ENCODE measurements at places on chromosomes 5 and 9.

GRCh38 chr5:11477786-11478185 lies 426.5 kb downstream of the CTNND2 start:
- DNase-seq = no peak

DNA sequence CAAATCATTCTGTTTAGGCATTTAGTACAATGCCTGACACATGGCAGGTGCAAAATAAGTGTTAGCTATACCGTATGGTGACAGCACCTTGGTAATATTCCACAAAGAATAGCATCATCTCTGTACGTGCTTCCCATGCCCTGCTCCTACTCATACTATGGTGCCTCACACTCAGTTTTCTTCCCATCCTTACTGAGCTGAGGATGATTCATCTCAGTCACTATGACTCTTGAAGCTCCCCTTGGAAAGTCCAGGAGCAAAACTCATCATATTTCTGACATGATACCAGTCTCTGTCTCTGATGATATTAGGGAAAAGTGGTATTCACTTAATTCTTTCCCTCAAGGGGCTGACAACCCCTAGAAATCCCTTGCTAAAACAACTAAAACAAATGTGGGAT lies 423.3 kb downstream of the EFNA5 start:
- no peak for DNase-seq

DNA sequence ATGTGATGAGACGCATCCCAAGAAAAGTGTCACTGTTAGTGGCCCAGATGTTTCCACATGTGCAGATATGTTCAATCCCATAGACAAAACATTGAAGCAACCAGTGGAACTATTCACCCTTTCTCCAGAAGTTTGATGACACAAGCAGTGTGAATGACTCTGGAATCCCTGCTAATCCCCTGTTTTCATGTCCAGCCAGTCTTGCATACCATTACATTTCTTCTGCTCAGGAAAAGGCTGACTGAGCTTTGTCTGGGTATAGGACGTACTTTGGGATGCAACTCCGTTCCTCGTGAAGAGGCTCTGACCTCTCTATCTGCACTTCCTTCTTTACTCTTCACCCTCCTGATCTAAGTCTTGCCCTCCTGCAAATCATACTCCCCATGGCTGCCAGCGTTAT lies 172.4 kb downstream of the NTRK2 start:
- DNase-seq = no peak

GRCh38 chr5:34550247-34550646 lies 105.9 kb upstream of the RAI14 start:
- no peak for DNase-seq

- no peak for DNase-seq
Observed at GRCh38 chr5:80852331-80853245, 107.6 kb upstream of the RASGRF2 start.

Data from GM23338 (cell line).